Skin of body (tissue), 3 donors: ENCODE measurements at places on chromosomes 11 and 22. TPM values are rescaled to one million over a fixed set of nuclear protein-coding genes. Genes with fewer than 3 reads are reported as not detected.

Gene MRGPRX3
- total RNA-seq, result not detected

DNA sequence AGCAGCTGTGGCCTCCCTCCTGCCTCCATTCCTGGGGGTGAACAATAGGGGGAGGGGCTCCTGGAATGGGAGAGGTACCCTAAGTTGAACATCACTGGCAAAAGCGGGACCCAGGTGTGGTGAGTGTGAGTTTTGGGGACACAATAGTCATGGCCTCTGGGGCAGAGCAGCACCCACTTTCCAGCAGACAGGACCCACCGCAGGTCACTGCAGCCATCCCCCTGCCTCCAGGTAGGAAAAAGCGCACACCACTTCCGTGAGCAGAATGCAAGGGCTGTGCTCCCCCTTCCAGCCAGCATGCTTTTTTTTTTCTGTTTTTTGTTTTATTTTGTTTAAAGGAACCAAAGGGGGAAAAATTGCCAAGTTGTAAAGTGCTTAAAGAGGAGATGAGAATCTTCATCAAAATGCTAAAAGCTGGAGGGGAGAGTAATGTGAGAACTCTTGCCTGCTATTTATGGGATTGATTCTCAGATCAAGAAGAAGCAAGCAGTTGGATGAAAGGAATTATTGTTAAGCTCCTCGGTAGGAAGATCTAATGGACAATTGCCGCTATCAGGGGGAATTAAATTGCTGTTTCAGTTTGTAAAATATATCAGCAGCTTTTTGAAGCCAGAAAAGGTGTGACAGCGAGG lies 152.9 kb downstream of the FEZ1 start:
- DNase-seq, result no peak

Gene ISX
- not detected for total RNA-seq

- DNase-seq, result peak; percentile 85
Observed at GRCh38 chr11:9263840-9264315, 1.3 kb downstream of the DENND5A start.

- DNase-seq, result peak; percentile 64
Observed at GRCh38 chr11:17894929-17895658, 117.8 kb downstream of the SERGEF start.

- no peak for DNase-seq
Observed at GRCh38 chr22:17100621-17101020, 15.8 kb downstream of the IL17RA start.

Gene SYT12
- 1.3 TPM for total RNA-seq

DNA sequence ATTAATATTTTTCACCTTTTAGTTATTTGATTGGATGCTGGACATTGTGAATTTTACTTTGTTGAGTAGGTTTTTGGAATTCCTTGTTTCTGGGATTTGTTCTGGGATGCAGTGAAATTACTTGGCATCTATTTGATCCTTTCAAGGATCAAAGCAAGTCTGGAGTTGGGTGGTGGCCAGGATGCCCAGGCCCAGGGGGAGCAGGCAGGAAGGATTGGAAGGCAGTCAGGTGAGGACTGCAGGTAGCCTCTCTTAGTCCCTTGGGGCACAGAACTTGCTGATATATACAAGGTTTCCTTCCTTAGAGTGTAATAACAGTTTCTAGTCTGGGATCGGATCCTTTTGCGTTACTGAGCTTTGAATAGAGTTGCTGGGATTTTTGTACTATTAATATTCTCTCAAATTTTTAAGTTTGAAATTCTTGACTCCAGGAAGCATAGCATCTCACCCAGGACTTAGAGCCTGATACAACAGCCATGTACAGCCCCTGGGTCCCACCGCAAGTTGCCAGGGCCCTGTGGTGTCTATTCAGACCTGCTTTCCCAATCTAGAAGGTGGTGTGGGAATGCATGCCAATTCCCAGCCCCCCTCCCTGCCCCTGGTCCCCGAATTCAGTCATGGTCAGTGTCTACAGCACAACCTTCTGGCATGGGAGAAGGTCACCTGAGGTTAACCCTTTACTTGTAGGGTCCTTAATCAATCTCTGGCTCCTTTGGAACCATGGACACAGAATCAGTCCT lies 6.1 kb downstream of the ZNF74 start:
- no peak for DNase-seq

Gene ADM
- 44.3 TPM for total RNA-seq

GRCh38 chr11:116931206-116931953 lies 94.0 kb upstream of the APOA1 start:
- DNase-seq, result no peak

Gene PLCB3
- 17.4 TPM for total RNA-seq

Gene TRPT1
- 13.7 TPM for total RNA-seq

GRCh38 chr11:58928107-58928499 lies 11.2 kb upstream of the GLYATL1 start:
- DNase-seq, result no peak

DNA sequence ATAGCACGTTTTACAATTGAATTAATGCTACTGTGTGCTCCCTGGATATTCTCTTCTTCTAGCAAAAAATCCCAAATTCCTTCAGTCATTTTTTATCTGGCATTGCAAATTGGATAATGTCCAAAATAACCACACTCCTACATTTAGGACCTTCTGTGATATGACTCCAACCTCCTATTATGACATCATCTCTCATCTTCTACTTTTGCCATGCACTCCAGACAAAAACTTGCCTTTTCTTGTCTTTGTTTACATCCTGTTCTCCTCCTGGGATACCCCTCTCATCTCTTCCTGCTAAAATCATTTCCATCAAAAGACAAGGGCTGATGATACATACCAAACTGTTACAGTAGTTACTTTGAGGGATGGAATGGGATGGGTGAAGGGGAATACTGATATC lies 20.6 kb upstream of the TMEM218 start:
- no peak for DNase-seq

GRCh38 chr11:75639762-75640181 lies 29.1 kb downstream of the MAP6 start:
- DNase-seq, result peak; percentile 76

Gene LGR4
- 142 TPM for total RNA-seq

- no peak for DNase-seq
Observed at GRCh38 chr11:73258104-73259035, 13.8 kb upstream of the P2RY6 start.

Gene FAM180B
- 0.99 TPM for total RNA-seq

Gene CD3G
- total RNA-seq, result 0.10 TPM

GRCh38 chr22:30185129-30185528 lies 61.4 kb downstream of the LIF start:
- no peak for DNase-seq

Gene MMP12
- total RNA-seq, result 0.10 TPM

Gene UBASH3B
- total RNA-seq, result 3.8 TPM

DNA sequence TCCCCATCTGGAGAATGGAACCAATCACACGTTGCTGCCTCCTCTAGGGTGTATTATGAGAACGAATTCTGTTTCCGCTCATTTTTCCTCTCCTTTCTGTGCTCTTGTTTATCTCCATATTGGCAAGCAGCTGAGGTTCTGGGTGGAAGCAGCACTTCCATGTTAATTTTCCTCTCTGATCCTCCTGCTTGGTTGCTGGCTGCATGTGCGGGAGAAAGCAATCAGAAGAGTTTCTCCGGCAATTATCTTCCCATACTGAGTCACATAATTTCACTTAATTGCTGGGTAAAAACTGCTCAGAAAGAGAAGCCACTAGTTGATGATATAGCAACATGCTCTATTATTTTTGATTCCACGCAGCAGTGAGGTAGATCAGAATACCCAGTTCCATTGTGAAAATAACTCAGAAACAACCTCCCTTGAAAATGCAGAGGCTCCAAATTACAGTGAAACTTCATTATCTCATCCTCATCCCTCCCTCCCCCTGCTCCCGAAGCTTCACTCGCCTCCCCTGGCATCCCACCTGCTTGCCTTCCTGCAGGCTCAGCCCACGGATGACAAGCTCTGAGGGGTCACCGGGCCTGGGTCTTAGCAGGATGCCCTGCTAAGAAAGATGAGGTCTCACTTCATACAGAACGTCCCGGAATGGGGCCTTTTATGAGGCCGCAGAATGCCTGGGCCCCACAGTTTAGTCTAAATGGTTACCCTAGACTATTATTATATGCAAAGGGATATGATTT lies 20.4 kb downstream of the FXYD6 start:
- DNase-seq, result no peak

DNA sequence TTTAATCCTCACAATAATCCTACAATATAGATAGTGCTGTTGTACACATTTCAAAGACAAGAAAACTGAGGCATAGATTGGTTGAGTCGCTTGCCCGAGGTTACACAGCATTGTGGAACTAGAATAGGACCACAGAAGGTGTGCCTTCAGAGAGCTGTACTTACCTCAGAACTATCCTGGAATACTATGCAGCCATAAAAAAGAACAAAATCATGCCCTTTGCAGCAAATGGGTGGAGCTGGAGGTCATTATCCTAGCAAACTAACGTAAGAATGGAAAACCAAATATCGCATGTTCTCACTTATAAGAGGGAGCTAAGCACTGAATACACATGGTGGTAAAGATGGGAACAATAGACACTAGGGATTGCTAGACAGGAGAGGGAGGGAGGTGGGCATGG lies 15.7 kb upstream of the NAV2 start:
- no peak for DNase-seq

GRCh38 chr11:84408946-84409411 lies 1122.8 kb upstream of the CCDC90B start:
- DNase-seq, result no peak
